Dermis blood vessel endothelial cell (primary cell): ENCODE measurements at places on chromosomes 7 and 10.
A peak's percentile ranks its signal among the peaks of the same experiment; 100 is the strongest.

- DNase-seq, result no peak
Observed at GRCh38 chr10:96263669-96264068, 7.7 kb downstream of the BLNK start.

- no peak for DNase-seq
Observed at GRCh38 chr7:50626286-50626685, 61.1 kb upstream of the DDC start.

- no peak for DNase-seq
Observed at GRCh38 chr7:48611993-48612392, 312.4 kb upstream of the CDC14C start.

GRCh38 chr7:144821067-144821466, 14.8 kb downstream of the TPK1 start:
- no peak for DNase-seq

DNA sequence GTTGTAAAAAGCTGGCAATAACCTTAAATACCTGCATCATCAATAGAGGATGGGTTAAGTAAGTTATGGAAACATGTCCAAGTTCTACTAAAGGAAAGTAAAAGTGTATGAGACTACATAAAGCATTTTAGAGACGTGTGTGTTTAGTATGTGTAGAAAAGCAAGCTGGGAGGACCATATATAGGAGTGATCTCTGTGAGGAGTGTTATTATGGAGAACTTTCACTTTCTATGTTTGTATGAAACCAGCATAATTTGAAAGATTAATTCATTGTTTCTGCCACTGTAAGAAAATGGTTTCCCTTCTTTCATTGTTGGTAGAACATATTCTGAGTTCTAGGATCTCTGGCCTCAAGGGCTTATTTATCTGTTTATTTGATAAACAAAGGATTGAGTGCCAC, 19.2 kb upstream of the PDLIM1 start:
- DNase-seq, result no peak

DNA sequence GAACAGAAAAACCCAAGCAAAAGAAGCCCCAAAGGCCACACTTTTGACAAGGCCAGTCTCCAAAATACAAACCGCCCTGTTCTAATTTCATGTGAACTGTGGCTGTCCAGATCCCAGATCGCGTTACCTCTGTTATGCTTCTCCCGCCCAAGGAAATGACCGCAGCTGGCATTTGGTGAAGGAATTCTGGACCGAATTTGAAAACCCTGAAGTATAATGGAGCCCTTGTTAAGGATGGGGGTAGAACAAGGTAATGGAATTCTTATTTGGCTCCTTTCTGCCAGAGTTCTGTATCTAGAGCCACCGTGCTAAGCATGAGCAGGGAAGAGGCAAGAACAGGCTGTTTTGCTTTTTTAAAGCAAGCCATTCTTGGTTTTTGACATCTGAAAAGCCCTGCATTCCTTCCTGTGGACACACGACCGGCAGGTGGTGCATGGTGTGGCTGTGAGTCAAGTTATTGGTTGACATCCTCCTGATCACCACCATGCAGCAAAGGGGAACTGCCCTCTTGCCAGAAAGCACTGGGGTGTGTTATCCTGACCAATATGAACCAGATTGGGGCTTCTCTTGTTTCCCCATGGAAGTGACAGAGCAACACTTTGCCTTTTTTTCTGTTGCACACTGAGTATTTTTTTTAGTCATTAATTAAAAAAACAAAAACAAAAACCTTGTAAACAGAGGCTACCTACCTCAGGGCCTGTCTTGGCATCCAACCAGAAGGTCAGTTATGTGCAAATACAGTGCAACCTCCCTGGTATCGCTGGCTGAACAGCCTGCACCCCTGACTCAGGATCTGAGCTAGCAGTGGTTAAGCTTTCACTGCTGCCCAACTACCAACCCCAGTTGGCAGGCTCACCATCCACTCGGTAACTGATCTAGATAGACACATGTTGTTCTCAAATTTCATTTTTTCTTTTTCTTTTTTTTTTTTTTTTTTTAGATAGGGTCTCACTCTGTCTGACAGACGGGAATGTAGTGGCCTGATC, 14.2 kb downstream of the UCMA start:
- DNase-seq, result peak; percentile 13

DNA sequence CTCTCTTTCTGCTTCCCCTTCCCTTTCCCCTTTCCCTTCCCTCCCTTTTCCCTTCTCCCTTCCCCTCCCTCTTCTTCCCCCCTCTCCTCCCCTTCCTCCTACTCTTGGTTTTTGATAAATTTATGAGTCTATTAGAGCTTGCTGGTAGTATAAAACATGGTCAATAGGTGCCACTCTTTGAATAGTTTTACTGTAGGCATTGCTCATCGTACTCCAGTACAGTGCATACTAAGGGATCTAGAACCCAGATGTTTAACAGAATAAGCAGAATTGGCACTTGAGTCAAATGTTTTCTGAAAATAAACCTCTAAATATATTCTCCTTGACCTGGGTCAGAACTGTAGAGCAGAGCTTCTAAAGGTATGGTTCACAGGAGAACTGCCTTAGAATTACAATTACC, 126.7 kb downstream of the SORCS3 start:
- DNase-seq, result no peak

DNA sequence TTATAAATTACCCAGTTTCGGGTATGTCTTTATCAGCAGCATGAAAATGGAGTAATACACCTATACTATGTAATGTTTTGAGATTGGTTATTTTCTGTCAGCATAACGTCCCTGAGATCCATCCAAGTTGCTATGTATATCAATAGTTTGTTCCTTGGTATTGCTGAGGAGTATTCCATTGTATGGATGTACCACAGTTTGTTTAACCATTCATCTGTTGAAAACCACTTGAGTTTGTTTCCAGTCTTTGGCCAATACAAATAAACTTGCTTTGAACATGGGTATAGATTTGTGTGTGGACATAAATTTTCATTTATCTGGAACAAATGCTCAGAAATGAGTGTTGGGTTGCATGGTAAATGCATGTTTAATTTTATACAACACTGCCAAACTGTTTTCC, 103.3 kb upstream of the GSDME start:
- no peak for DNase-seq

DNA sequence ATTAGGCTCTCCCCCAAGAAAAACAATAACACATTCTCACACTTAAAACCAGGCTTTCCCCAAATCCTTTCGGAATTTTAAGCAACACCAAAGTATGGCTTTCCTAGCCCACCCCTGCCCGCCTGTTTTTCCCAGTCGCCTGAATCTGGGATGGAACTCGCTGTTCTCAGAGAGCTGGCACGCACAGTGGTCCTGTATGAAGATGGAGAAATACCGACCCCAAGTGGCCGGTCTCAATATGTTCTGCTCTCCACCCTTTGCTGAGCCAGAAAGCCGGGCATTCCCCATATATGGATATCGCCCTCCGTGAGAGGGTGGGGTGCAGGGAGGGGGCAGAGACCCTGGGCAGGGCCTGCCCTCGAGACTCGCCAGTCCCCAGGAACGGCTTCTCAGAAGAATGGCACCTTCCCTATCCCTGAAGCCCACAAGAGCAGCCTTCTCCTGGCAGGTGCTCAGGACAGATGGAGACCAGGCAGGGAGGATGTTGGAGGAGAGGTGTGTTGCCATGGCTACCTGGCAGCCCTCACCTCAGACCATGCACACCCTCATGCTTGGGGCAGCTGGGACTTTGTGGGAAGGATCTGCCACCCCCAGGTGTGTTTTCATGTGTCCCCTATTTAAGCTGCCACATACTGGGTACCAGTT, 3.4 kb downstream of the TACR2 start:
- DNase-seq, result peak; percentile 84

GRCh38 chr10:35451151-35452016, 115.1 kb downstream of the CCNY start:
- no peak for DNase-seq

- DNase-seq, result no peak
Observed at GRCh38 chr7:26624839-26625238, 239.6 kb downstream of the SKAP2 start.

- no peak for DNase-seq
Observed at GRCh38 chr7:82736633-82737032, 293.1 kb upstream of the CACNA2D1 start.

- DNase-seq, result no peak
Observed at GRCh38 chr10:52573347-52573746, 199.2 kb downstream of the MBL2 start.

GRCh38 chr7:57423768-57424167, 26.2 kb upstream of the ZNF716 start:
- no peak for DNase-seq

GRCh38 chr10:31064348-31064747, 32.7 kb upstream of the ZNF438 start:
- peak; percentile 29 for DNase-seq

DNA sequence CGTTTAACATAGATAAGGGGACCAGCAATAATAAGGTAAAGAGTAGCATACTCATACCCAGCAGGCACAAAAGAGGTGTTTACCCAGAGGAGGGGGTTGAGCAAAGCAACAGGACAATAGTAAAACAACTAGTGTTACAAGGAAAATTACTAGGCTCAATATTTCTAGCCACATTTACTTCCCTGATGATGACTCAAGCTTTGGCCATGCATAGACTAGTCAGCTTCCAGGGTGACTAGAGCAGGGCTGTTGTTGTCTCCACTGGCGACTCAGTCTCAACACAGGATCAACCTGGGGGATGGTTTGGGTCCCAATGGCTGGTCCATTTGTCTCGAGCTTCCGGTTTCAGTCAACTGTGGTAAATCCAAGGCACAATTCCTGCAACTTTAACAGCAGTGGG, 217.7 kb upstream of the KCND2 start:
- DNase-seq, result no peak
